NCI-H187 (cell line): ENCODE measurements at places on chromosomes 12 and 14.

- no peak for DNase-seq
These were observed 15.3 kb downstream of the VPS37B start for GRCh38 chr12:122880668-122881067.

- DNase-seq = no peak
These were observed 60.9 kb upstream of the ARID2 start for GRCh38 chr12:45668641-45669040.

- no peak for DNase-seq
These were observed 2.8 kb upstream of the KCNK10 start for GRCh38 chr14:88325883-88326282.

DNA sequence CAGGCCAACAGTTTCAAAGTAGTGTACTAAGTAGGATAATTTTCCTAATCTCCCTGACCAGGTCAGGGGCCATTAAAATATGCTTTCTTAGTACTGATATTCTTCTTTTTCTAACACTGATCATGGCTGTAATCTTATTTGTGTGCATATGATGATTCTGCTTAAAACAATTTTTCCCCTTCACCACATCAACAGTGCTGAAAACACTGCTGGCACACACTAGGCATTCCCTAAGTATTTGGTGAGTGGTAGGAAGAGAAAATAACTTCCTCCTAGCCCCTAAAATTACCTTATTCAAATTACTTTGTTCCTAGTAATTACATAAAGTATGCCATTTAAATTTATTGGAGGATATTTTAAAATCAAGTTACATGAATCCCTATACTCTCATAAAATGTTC, 49.9 kb upstream of the BBS10 start:
- no peak for DNase-seq

GRCh38 chr12:3170423-3171194, 93.4 kb downstream of the TSPAN9 start:
- no peak for DNase-seq

- DNase-seq = no peak
These were observed 196.1 kb downstream of the PHETA1 start for GRCh38 chr12:111172786-111173185.
